ENCODE measurements at places on chromosomes 2 and 18.

DNA sequence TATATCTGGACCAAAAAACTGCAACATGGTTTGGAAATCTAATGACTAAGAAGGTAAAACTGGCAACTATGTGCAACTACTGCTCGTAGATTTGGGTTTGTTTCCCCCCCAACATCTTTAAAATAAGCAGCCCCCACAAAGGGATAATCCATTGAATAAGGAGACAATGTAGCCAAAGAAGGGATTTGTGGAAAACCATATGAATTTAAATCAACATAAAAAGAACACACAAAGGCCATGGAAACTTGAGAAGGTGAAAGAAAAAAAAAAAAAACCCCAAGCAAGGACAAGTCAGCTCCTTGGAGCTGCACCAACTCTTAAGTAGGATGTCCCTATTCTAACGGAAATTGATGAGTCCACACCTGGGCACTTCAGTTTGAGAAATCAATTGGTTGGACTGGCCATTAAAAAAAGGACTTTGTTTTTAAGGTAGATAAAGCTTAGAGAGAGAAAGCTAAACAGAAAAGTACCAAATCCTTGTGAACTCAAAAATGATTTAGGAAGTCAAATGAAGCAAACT, 53.7 kb upstream of the ST8SIA5 start:
- DNase-seq, result no peak

GRCh38 chr2:39325966-39326365, 82.2 kb upstream of the CDKL4 start:
- no peak for DNase-seq

- DNase-seq, result no peak
These were observed 837.7 kb upstream of the SLC39A10 start for GRCh38 chr2:194819367-194819766.

DNA sequence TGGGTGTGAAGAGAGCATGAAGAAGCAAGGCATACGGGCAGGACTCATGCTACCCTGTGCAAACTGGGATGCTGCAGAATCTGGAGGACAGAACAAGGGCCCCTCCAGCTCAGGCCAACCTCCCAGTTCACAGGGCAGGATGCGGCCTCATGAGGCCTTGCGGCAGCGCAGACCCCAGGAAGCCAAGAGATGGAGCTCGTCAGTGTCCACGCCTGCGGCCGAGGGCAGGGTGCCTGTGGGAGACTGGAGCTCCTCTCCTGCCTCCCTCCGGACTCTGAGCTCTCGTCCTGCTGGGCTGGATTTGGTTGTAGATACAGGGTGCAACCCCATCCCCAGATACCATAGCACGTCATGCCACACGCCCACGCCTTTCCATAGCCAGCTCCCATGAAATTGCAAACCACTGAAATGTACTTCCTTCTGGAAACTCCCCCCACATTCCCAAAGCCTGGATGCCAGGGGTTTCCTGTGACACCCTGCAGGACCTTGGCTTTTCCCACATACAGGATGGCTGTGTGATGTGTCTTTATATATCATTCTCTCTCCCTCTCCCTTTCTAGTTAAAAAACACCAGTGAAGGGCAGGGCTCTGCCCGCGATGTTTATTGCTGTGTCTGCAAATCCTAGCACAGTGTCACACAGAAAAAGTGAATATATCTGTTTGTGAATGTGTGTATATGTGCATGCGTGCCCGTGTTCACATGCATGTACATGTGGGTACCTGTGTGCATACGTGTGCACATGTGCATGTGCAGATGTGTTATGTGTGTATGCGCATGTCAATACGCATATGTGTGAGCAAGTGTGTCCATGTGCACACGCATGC, 12.3 kb upstream of the SNTG2 start:
- DNase-seq, result no peak

GRCh38 chr2:42755191-42755880, 8.6 kb downstream of the OXER1 start:
- no peak for DNase-seq

DNA sequence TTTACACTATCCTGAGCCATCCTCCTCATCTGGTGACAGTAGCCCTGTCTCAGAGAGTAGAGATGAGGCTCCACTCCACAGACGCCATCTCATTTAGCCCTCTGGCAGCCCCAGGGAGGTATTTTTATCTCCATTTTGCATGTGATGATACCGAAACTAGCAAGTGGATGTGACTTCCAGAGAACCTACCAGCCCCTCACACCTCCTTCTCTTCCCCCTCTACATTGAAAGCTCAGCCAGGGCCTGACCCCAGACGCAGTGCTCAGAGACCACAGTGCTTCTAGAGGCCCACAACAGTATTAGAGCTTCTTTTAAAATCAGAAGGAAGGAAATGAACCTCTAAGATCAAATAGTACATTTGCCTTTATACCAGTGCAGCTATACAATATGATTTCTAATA, 8.3 kb downstream of the GYPC start:
- DNase-seq, result no peak

DNA sequence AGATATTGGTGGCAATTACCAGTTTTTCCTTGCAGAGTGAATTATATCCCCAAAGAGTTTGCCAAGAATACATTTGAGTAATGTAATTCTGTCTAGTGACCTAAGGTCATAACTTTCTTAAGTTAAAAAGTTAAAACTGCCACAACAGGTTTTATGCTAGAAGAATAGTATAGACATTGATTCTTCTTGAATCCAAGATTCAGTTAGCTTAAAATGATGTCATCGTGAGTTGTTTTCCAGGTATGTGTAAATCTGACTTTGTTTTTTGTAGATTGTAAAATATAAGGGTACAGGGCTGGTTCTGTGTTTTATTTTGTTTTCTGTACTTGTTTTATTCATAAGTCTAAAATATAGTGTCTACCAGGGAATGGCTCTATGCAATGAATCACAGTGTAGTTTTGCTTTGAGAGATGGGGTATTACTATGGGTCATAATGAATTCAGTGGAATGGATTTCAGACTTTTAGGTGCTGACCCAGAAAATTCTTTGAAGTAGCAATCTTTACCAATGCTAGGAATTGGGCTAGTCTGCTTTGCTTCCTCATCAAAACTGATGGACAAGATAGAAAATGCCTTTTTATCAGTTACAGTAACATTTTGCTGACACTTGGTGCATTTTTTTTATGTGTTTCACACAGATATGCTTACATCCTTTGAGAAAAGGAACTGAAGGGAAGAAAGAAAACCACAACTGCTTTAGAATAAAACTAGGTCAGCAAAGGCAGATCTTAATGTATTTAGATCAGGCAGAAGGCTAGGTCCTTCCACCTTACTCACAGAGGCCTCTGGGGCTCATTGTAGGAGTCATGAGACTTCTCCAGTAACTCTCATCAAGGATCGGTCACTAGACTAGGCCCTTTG, 20.8 kb upstream of the MGAT5 start:
- no peak for DNase-seq

GRCh38 chr2:26126074-26126473, 46.8 kb upstream of the GAREM2 start:
- DNase-seq, result no peak

DNA sequence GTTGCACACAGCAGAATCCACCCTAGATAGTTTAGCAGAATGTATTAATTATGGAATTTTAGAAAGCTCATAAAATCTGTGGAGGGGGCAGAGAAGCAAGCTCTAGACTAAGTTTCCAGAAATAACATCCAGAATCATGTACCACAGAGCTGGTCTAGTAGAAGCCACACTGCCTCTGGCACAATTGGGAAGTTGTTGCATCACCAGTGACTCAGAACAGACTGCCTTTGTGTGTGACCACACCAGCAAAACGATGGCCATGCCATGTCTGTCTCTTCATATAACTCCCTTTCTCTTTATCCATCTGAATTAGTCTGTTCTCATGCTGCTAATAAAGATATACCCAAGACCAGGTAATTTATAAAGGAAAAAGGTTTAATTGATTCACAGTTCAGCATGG, 158.9 kb downstream of the CCDC148 start:
- no peak for DNase-seq

DNA sequence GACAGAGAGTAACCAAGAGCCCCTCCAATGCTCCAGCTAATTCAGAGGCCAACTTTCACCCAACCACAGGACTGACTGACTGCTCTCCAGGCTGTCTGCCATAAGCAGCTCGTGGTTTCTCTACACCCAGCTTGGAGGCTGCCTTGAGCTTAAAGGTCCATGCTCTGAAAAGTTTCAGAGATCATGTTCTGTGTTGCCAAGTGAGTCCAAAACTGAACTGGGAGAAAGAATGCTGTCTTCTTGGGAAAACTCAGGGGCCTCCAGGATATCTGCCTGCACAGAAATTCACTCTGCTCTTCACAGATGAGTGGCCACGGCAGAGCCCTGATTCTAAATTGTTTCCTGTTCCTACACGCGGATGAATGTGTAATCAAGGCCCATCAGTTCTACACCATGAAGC, 51.1 kb downstream of the LPIN2 start:
- DNase-seq, result no peak

DNA sequence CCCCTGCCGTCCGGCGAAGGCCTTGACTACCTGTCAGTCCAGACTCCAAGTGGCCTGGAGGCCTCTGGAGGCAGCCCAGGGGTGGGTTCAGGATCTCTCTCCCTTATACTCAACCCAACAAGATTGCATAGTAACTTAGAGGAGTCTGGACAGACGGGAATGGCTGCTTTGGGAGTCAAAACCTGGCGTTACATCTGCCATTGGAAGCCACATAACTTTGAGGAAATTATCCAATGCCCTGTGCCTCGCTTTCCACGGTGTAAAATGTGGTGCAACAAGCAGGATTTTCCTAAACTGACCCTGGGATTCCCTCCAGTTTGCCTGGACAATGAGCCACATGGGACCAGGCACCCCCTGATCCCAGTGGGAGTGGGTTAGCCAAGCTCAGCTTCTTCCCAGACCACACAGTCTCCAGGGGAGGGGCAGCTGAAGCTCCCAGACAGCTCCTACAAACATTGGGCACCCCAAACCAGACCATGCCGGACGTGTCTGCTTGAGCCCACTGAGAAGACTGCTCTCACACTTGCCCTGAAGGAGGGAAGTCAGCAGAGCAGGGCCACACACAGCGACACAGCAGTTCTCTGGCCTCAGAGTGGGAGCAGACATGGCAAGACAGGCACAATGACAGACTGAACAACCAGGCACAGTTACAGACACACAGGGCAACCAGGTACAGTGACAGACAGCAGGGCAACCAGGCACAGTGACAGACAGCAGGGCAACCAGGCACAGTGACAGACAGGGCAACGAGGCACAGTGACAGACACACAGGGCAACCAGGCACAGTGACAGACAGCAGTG, 65.6 kb upstream of the RAB6C start:
- DNase-seq, result no peak

DNA sequence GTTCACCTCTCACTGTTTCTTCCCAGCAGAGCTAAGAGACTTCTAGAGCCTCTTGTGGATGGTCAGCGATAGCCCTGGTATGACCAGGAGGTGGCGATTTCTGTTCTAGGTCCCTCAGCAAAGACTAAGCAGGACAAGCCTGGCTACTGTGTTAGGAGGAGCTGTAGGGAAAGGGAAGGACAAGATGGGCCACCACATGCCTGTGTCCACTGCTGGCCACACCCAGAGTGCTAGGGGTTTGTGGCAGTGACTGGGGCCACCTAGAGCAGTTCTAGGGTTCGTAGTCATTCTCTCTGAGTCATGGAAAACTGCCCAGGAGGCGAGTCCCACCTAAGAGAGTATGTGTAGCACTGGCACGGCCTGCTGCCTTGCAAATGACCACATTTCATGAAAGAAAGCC, 179.4 kb downstream of the ALPK2 start:
- no peak for DNase-seq

- no peak for DNase-seq
These were observed 640 bp downstream of the SLC39A6 start for GRCh38 chr18:36128530-36128870.

- DNase-seq, result no peak
These were observed 260.8 kb downstream of the SETBP1 start for GRCh38 chr18:44941516-44941915.

GRCh38 chr18:80232030-80232429, 15.3 kb downstream of the PARD6G start:
- DNase-seq, result no peak

DNA sequence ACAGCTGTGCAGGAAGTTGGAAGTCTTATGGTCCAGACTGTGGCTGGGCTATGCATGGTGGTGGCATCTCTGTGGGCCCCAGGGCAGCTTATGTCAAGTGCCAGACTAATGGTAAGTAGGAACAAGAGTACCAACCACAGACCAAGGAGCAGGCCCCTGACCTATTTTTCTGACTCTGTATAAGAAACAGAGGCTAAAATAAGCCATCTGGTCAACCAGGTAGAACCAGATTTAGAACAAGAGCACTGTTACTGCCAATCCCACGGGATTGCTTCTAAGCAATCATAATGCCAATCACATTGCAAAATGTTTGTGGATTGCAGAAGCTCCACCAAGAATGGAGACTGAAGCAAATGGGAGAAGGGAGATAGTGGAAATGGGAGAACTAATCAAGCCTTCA, 11.1 kb upstream of the ST3GAL5 start:
- no peak for DNase-seq

GRCh38 chr18:35519148-35519899, 21.6 kb upstream of the INO80C start:
- no peak for DNase-seq

GRCh38 chr2:70083344-70084156, 3.7 kb upstream of the PCBP1 start:
- DNase-seq, result no peak

DNA sequence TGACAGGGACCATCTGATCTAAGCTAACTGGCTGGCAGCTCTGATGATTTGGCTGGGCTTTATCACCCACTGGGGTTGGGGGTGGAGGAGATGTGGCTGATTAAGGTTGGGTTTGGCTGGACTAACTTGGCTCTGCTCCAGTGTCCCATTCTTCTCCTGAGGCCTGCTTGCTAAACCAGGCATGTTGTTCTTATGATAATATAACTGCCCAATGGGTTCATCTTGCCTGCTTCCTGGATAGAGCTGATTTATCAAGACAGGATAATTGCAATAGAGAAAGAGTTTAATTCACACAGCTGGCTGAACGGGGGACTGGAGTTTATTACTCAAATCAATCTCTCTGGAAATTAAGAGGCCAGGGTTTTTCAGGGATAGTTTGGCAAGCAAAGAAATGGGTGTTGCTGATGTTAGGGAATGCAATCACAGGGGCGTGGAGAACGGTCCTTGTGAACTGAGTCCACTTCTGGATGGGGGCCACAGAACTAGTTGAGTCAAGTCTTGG, 150.4 kb downstream of the PTH2R start:
- DNase-seq, result no peak
